ENCODE measurements at places on chromosomes 11 and 22.

- no peak for DNase-seq
These were observed 13.6 kb upstream of the CD3E start for GRCh38 chr11:118290923-118291322.

DNA sequence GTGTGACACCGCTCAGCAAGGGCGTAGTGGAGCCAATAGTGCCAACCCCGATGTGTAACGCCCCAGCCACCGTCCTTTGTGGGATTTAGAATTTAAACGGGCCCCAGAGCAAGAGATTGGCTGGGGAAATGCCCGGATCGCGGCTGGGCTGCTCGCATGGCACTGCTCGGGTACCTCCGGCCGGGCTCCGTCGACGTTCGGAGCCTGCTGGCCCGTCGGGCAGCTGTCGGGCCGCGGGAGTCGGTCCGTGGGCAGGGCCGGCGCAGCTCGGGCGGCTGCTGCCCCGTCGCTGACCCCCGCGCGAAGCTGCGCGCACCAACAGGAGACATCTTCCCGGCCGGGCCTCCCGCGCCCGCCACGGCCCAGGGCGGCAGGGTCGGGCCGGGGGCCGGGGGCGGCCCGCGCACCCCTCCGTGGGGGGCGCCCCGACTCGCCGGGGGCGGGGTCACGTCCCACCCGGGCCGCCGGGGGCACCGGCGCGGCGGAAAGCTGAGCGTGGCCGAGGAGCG lies 1.3 kb upstream of the KDM2A start:
- no peak for DNase-seq

- peak; percentile 93 for DNase-seq
These were observed 631 bp upstream of the C22orf39 start for GRCh38 chr22:19448076-19448607.

- DNase-seq = no peak
These were observed 2.1 kb upstream of the LMO1 start for GRCh38 chr11:8265681-8266241.

DNA sequence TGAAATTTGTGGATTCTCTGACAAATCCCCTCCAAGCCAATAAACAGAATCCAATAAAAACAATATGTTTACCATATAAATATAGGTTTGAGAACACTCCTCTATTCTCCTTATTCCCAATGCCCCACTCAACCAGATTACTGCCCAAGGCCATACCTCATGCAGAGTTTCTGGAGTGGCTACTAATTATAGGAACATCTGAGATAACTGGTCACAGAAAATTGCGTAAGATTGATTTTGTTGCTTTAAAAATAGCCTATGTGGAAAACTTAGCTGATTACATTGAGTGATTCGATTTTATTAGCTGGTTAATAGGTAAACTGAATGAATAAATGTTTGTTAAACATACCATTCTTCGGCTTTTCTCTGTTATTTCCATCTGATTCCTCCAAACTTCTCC lies 48.0 kb downstream of the ME3 start:
- DNase-seq = no peak
